ENCODE measurements at places on chromosomes 2 and 18.

DNA sequence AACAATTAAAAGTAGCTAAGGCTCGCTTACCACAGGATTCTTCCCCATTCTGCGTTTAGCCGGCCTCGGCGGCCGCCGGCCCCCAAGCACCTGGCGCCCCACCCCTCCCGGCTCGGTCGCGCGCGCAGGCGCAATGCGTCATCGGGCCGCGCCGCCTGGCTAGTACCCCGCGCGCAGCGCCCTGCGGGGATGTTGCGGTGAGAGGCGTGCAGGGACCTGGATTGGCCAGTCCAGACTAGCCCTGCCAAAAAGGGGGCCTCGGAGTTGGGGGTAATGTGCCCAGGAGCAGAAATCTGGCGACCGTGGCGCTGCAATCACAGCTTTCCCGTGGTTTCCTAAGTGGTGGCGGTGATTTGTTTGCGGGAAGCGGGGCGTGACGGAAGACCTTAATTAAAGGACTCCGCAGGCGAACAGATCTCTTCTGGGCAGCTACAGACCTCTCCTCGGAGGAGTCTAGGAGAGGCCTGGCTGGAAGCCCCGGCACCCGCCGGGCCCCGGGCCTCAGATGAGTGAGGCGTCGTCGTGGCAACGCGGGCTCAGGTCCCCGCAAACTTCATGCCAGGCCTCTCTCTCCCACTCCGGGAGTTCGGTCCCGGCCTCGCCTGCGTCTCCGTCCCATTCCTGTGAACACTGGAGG lies 606 bp downstream of the TMEM237 start:
- DNase-seq, result peak; percentile 71

DNA sequence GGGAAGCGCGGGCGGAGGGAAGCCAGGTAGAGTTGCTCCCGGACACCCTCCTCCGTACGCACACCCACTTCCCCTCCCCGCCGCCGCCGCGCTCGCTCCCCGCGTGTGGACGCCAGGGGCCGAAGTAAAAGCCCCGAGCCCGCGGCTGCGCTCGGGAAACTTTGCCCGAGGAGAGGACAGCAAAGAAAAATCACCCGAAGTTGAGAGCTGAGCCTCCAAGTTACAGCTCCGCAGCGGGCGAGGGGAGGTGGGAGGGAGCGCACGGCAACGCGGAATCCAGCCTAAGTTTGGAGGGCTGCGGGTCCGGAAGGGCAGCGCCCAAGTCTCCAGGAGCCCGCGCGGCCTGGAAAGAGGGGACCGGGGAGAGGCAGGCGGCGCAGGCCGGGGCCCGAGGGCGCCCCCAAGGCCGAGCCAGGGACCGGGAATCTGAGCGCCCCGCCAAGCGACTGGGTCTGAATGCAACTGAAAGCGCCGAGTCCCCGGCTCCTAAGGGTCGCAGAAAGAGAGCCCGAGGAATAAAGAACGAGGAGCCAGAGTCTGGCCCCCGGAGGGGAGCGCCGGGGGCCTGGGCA lies 706 bp upstream of the BCL11A start:
- no peak for DNase-seq

DNA sequence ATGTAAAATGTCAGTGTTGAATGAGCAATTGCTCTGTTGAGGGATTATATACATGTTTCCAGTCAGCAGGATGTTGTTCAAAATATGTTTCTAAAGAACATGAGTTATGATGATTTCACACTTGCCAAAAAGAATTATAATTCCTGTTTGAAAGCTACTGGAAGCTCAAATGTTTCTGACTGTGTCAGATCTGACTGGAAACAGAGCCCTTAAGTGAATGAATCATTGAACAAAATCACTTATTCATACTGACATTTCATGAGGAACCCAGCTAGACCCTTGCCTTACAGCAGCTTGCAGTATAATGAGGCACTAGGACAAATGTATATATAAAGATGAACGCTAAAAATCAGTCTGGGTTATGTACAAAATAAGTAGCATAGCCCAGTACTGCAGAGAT lies 35.4 kb upstream of the ITGAV start:
- DNase-seq, result no peak

GRCh38 chr18:9726175-9726574 lies 18.1 kb downstream of the RAB31 start:
- no peak for DNase-seq

- no peak for DNase-seq
These were observed 80.4 kb upstream of the PROKR1 start for GRCh38 chr2:68562934-68563333.

Data from stimulated activated CD8-positive, alpha-beta memory T cell treated with anti-CD3 and anti-CD28 coated beads, Interleukin-4, amount 100 ng/mL, for 1 hour (primary cell).